HCEC 1CT (cell line): ENCODE measurements at places on chromosomes 3 and 15.

DNA sequence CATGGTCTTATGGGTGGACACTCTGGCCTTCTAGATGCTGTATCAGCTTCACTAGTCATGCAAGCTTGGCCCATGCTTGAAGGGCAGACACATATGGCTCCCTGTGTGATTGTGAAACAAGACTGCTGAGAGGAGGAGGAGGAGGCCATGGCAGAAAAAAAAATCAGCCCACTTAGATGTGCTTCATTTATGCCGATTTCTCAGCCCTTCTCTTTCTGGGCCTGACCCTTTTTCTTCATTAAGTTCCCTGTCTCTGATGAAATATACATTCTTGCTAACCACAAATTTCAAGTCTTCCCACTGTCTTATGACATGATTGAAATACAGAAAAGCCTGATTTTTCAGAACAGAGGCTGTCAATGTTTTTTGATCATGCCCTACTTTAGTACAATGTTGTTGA, 213.0 kb upstream of the FEZF2 start:
- peak; percentile 86 for DNase-seq

DNA sequence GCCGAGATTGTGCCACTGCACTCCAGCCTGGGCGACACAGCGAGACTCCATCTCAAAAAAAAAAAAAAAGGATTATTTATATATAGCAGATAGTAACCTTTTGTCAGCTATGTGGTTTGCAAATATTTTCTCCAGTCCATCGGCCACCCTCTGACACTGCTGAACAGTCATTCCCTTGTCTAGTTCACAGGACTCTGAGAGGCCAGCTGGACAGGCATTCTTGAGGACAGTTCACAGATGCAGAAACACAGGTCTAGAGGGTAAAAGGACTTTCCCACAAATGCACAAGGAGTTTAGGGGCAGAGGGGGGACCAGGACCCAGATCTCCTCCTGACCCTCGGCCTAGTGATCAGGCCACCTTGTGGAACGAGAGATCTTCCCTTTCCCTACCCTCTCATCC, 7.5 kb upstream of the TMEM40 start:
- no peak for DNase-seq

DNA sequence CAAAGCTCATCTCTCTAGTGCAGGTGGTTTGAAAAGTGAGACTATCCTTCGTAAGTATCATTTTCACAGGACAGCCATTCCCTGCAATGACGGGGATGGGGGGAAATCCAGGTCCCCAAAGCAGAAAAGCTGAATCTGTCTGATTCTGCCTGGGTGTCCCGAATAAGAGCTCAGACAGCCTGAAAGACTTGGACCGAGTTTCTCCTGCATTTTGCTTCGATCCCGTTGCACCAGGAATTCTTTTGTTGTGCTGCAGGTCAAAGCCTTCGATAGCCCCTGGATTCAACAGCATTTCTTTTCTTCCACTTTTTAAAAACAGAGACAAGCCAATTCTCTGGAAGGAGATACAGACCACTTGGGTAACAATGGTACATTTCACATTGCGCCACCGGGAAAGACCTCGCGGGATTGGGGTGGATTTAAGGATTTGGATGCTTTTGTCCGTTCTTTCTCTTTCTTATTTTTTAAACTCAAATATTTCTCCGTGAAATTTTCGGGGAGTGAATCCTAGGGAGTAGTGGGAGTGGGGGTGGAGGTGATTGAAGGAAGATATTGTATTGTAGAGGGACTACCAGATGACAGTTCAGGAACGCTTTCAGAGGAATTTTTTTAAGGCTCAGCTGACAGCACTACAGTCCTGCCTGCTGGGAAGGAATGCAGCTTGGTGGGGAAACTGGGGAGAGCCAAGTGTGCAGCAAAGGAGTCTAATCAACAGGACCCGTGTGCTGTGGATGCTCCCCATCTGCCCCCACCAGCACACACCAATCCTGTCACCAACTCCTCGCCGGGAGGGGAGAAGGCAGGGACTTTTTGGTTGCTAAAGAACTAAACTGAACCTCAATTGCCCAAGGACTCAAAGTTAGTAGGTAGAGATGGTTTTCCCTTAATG, 2.6 kb downstream of the SLITRK3 start:
- DNase-seq: no peak

GRCh38 chr3:69016102-69016501, 2.6 kb upstream of the EOGT start:
- DNase-seq: no peak
